ENCODE measurements at places on chromosomes 3 and 15.

DNA sequence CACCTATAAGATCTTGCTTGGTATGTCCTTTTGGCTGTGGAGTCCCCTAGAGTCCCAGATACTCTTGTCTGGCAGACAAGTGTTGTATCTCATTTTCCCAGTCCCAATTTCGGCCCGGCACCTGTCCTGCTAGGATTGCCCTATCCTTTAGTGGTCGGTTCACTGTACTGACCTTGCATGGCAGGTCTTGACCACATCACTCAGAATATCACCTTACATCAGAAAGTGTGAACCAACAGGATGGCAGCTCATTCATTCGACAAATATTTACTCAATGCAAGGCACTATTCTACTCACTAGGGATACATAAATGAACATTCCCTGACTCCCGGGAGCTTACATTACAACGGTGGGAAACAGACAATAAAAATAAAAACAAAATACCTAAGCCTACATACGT lies 5.7 kb upstream of the CCDC80 start:
- no peak for DNase-seq

- no peak for DNase-seq
Measured at GRCh38 chr3:197292083-197292646, 6.2 kb downstream of the DLG1 start.

DNA sequence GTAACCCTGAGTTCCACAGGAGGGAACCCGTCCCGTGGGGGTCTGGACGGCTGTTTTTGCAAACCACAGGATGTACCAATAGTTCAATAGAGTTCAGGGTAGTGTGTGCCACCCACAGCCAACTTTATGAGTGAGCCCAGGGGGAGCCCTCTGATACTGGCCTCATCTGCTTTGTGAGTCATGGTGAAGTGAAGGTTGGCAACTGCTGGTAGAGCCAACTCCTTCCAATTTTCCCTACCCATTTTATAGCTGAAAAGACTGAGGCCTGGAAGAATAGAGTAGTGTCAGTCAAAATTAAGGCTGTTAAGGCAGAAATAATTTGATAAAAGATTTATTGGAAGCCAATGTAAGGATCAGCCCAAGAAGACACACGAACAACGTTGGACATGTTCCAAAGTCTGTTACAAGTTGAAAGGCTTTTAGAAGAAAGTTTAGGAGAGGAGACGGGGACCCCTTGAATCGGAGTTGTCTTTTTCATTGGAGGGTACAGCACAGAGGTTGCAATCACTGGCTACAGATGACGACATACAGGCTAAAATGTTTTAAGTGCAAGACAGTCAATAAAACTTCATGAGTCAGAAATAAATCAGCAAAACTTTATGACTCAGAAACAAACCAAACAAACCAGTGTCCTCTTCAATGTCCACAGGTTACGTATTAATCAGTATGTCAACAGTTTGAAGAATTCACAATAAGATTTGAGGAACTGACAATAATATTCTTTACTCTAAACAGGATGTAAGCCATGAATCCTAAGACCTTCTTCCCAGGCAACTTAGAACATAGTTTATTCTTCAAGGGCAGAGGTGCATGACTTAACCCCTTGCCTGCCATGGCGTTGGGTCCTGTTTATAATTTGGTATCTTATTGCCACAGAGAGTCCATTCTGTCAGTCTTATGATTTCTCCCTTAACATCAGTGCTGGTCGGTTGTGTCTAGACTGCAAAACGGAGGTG lies 62.9 kb upstream of the NR2E3 start:
- no peak for DNase-seq

GRCh38 chr3:70315021-70315420 lies 2.6 kb upstream of the MDFIC2 start:
- DNase-seq = no peak

GRCh38 chr15:51497806-51498205 lies 124.8 kb downstream of the DMXL2 start:
- DNase-seq = no peak

DNA sequence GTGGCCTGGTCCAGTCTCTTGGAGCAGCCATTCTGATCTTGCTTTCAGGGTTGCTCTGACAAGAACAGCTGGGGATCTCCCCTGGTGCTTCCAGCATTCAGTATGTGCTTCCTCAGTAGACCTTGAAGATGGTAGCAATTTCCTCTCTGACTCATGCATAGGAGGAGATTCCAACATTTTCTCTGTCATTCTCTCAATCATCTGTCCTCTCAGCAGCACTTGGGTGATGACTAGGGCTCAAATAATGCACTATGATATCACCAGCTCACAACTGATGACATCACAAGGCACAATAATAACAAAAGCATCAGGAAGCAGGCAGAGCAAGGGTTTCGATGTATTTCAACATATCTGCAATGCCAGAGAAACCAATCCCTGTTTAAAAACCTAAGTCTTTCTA lies 52.7 kb downstream of the NFKBIZ start:
- no peak for DNase-seq

GRCh38 chr3:25618028-25618427 lies 46.7 kb downstream of the TOP2B start:
- no peak for DNase-seq

DNA sequence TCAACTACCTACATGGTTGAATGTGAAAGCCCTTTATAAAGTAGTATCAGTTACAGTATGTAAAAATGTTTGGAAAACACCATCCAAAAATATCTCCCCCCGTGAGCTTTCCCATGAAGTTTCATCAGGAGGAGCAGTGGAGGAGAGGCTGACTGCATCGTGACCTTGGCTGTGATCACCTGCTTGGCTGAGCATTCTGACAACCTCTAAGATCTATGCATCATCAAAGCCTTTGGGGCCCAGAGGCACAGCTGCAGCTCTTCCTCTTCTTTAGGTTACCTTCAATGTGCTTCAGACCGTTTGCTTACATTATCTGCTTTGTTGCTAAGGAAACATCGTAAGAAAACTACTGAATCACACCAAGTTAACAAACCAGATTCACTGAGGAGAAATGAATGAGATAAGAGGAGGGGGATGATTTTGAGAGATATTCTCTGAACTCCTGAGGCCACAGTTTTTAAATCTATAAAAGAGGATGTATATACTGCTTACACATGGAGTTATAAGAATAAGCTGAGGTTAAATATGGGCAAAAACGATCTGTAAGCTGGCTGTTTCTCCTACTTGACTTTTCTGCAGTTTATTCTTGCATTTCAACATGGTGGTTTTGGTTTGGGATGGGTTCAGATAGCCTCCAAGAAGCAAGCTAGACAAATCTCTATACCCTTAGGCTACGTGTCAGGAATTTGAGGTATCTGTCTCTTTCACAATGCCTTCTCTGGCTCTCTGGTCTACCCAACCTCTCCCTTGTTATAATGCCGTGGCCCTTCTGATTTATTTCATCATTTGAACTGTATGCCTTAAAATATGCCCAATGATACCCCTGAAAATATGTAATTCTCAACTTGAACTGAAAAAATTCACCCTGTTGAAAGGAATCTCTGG lies 4.0 kb downstream of the GCSAM start:
- DNase-seq = no peak
